NCI-H524 (cell line): ENCODE measurements at places on chromosomes 12 and 14.

DNA sequence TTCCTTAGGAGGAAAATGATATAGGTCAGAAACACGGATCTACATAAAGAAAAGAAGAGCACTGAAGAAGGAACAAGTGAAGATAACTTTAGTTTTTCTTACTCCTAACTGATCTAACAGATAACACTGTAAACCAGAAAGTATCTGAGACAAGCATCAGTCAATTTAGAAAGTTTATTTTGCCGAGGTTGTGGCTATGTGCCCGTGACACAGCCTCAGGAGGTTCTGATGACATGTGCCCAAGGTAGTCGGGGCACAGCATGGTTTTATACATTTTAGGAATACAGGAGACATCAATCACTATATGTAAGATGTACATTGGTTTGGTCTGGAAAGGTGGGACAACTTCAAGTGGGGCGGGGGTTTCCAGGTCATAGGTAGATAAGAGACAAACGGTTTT is 23.0 kb downstream of the SAMD15 start:
- DNase-seq: no peak

DNA sequence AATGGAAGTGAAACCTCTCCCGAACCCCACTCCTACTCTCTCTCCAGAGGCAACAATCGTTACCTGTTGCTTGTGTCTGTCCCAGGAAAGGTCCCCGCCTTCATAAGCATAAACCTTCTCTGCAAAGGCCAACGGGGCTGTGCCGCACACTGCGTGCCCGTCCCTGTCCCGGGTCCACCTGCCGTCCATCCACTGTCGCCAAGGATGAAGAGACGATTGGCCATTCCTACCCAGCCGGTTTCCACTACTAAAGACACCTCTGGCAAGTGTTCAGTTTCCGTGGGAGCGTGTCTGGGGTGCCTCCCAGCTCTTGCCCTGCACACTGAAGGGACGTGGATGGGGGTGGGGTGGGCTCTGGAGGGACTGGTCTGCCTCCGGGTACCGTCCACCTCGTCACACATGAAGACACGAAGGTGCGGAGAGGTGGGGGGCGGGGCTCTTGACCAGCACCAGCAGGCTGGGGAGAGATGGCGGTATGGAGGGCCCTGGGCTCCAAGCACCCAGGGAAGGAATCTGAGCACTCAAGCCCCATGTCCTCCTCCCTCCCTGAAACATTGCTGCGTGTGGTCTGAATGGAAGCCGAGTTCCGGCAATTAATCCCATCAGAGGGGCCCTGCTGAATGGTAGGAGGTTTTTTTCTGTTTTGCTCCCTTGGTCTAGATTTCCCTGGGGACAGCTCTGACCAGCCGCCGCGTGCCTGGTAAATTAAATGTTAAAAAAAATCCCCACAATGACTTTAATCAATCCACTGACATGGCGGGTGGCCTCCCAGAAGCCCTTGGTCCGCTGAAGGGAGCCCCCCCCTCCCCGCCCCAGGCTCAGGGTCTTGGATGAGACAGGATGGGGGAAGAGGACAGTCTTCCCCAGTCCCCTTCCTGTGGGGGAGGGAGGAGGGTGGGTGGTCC is 4.1 kb upstream of the KIF26A start:
- no peak for DNase-seq

DNA sequence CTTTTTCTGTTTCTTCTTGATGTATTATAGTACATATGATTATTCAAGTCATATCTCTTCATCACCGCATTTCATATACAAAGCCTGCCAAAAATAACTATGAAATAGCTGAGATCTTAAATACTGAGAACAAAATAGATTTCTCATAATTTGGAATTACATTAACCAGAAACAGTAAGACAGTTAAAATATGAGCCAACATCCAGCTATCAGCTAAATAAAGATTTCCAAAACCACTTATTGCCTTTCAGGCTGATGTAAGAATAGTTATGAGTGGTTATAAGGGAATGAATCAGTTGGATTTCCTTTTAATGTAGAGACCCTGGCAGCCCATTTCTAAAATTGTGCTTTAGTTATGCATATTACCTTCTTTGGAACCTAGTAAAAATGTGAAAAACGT is 47.4 kb downstream of the TMEM117 start:
- DNase-seq: no peak

- DNase-seq: peak; percentile 43
Measured at GRCh38 chr12:31324116-31324844, 1.7 kb downstream of the SINHCAF start.
